ENCODE measurements at places on chromosomes 7 and 10.

GRCh38 chr7:2892549-2892948, 48.4 kb upstream of the GNA12 start:
- no peak for DNase-seq

- DNase-seq: no peak
Observed at GRCh38 chr7:148898845-148899484, 14.9 kb upstream of the EZH2 start.

DNA sequence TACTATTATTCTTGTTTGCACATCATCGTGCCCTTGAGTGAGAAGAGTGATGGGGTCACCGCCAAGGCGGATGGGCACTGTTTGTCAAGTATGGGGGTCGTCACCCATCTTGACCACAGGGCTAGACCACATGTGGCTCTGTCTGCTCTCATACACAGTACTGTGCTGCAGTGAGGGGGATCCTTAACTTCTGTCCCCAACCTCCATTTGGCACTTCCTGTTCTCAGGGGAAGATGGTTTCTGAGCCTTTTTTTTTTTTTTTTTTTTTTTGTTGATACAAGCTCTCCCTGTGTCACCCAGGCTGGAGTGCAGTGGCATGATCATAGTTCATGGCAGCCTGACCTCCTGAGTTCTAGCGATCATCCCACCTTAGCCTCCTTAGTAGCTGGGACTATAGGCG, 13.6 kb downstream of the WBP1L start:
- DNase-seq: no peak

DNA sequence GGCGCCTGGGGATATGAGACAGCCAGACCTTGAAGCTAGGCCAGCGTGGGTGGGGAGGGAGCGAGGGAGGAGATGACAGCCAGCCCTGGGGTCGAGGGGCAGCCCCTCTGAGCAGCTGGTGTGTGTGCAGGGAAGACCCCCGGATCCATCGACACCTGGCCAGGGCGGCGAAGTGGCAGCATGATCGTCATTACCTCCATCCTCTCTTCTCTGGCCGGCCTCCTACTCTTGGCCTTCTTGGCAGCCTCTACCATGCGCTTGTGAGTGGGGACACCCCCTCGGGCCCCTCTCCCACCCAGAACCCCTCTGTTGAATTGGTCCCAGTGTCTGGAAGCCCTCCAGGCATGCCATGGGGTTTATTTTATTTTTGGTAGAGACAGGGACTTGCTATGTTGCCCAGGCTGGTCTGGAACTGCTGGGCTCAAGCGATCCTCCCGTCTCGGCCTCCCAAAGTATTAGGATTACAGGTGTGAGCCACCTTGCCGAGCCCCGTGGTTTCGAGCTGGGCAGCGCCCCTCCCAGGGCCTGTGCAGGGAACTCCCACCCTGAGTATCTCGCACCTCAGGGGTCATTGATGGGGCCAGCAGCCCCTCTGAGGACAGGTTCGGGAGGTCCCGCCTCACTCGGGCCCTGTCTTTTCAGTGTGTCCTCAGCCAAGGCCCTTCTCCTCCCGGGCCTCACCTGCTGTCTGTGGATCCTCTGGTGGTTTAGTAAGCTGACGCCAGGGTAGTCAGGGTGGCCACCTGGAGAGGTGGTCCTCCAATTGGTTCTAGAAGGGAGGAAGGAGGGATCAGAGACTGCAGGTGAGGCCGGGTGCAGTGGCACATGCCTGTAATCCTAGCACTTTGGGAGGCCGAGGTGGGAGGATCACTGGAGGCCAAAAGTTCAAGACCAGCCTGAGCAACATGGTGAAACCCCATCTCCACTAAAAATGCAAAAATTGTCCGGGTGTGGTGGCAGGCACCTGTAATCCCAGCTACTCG, 3.8 kb downstream of the UPK3B start:
- DNase-seq: no peak

- no peak for DNase-seq
Observed at GRCh38 chr10:133364645-133365431, 7.0 kb upstream of the FUOM start.

DNA sequence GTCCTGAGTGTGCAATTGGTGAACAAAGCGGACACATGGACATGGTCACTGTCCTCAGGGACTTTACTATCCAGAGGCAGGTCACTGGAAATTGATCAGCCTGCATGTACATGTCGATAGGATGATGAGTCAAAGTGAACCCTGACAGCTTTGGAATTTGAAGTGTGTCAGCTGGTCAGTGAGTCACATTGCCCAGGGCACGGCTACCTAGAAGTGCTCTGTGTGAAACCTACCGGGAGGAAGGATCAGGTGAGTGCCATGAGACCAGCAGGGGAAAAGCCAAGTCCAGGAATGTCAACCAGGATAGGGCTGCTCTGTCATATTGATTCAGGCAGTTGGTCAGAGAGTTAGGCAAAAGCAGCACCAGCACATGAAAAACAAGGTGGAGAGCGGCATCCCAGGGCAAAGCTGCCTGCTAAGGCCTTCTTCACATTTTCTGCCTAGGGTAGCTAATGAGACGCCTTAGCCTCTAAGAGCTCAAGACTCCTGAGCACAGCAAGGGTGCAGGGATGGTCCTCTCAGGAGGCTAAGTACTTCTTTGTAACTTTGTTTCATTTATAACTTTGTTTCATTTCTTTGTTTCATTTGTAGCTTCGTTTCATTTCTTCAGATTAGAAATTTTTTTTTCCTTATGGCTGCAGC, 19.4 kb upstream of the PDCD4 start:
- no peak for DNase-seq

GRCh38 chr10:557792-558328, 131.6 kb downstream of the DIP2C start:
- peak; percentile 25 for DNase-seq

DNA sequence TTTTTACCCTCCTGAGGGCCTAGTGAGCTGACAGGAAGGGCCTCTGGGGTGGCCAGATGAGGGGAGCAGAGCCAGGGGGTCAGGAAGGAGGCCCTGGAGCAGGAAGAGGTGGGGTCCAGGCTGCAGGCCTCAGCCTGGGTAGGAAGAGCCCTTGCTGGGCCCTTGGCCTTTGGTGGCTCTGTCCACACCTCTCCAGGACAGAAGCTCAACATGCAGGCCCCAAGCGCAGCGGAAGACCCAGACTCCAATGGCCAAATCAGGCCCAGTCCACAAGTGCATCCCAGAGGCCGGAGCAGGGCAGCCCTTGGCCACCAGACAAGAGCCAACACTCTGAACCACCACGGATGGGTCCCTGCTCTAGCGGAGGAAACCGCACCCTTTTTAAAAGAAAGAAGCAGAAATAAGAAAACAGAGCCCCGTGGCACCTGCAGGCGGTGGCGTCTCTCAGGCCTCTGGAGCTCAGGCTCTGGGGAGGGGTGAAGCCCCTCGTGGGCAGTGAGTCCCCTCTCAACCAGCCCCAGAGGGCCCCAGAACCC, 52.8 kb downstream of the FOXL3 start:
- no peak for DNase-seq

DNA sequence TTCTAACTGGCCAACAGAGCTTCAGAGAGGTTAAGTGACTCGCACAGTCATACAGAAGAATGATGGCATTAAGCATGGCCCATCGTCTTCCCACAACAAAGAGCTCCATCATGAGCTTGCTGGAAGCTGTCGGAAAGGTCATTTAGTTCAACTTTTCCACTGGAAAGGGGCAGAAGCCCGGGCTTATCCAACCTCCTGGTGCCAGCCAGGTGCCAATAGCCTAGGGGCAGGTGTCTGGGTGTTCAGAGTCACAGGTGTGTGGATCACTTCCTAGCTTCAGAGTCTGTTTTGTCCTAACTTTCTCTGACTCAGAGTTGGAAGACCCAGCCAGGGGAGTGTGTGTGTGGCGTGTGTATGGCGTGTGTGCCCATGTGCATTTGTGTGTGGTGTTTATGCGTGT, 1.3 kb upstream of the TRPV6 start:
- DNase-seq: no peak

- no peak for DNase-seq
Observed at GRCh38 chr10:27391325-27391724, 112.8 kb upstream of the RAB18 start.

DNA sequence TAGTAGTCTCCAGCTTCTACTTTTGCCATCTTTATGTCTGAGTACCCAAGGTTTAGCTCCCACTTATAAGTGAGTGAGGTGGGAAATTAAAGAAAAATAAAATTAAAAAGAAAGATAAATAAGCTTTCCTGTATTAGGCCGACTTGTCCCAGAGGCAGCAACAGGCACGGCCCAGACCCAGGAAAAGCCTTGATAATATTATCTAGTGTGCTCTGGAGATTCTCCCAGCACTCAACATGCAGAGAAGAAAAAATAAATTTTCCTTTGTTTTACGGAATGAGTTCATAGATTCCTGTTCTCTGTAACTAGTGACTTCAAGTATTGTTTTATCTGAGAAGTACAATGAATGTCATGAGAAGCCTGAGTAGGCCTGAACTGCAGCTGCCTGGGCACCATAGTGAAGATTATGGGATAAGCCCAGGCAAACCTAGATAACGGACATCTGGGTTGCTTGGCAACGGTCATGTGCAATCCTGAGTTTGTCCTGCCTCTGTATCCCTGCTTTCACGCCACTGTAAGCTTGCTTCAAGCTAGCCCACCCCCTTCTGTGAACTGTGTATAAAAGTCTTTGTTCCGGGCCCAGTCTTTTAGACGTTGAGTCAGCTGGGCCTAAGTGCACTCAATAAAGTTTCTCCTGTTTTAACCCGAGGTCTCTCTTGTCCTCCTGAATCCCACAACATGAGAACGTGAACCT, 6.4 kb downstream of the ATE1 start:
- DNase-seq: no peak

- DNase-seq: no peak
Observed at GRCh38 chr7:19117091-19117869, at the start of gene TWIST1. Gene TWIST1, minus strand, starts transcription at chr7:19117636. Its CDS starts 315 bp downstream, at chr7:19117321.

DNA sequence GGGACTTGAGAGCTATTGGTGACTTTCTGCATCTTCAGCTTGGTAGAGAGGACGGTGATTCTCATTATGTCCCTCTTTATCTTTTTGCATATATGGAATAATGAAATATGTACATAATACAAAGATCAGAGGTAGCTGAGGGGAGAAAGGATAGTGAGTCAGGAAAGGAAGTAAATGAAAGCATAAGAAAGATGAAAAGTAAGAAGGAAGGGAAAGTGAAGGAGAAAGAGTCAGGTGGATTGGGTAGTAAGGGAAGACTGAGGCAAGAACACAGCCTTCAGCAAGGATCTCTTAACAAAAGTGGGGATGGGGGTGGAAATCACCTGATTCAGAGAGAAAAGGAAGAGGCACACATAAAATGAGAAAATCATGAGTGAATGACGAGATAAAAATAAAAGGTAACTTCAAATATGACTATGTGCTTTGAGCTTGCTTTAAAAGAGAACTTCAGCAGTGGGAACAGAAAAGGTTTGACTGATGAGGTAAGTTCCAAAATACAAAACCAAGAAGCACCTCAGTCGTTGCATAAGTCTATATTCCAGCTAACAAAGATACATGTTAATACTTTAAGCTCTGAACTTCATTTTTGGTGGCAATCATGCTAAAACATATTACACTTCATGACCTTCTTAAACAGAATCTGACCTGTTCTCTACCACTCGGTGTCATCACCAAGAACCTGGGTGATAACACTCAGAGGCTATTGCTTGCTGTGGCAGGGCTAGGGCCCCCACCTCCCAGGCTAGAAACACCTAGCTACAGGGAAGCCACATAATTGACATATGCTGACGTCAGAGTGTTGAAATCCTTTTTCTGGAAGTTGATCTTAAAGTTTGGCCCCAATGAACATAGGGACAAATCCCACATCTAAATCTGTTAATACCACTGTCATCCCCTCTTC, 32.9 kb downstream of the NRCAM start:
- no peak for DNase-seq

GRCh38 chr10:117457071-117457810, 82.0 kb upstream of the PDZD8 start:
- no peak for DNase-seq

DNA sequence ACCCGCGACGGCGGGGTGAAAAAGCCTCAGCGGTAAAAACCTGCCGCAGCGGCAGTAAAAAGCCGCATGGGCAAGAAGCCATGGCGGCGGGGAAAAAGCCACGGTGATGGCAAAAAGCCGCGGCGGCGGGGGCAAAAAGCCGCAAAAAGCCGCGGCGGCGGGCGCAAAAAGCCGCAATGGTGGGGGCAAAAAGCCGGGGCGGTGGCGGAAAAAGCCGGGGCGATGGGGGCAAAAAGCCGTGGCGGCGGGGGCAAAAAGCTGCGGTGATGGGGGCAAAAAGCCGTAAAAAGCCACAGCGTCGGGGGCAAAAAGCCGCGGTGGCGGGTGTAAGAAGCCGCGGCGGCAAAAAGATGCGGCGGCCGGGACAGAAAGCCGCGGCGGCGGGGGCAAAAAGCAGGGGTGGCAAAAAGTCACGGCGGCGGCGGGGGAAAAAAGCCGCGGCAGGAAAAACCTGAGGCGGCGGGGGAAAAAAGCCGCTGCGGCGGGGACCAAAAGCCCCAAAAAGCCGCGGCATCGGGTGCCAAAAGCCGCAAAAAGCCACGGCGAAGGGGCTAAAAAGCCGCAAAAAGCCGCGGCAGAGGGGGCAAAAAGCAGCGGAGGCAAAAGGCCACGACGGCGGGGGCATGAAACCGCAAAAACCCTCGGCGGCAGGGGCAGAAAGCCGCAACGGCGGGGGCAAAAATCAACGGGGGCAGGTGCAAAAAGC, 488.5 kb downstream of the ZNF33B start:
- no peak for DNase-seq

GRCh38 chr7:35524112-35524804, 170.7 kb downstream of the HERPUD2 start:
- no peak for DNase-seq

DNA sequence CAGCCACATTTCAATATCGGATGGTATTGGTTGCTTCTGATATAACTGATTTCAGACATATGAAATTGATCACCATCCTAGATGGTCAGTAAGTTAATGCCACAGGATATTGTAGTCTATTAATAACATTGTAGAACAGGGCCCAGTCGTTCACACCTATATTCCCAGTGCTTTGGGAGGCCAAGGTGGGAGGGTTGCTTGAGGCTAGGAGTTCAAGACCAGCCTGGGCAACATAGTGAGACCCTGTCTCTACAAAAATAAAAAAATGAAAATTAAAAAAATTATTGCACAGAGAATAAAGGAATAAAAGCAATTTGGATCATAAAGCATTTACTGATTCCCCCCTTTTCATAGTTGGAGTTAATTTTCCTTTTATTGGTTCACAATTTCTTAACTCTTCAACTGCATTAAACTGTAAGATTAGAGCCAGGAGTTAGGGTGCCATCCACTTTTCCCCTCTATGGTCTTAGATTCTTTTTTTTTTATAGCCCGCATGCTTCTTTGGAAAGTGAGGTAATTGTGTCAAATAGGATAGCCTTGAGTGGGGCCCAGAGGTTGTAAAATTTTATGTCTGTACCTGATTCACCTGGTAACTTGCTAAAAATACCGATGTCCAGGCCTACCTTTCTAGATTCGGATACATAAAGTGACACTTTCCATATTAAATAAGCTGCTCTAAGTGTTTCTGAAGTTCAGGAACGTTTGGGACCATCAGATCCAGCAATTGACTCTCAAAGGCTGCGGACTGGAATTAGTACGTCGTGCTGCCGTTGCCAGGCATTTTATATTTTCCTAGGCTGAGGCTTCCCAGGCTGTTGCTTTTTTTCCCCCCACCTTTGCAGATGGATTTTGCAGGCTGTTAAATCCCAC, 24.7 kb downstream of the ADK start:
- DNase-seq: no peak

GRCh38 chr10:111338805-111339204, 262.0 kb downstream of the ADRA2A start:
- DNase-seq: no peak

Measured in central memory CD4-positive, alpha-beta T cell (primary cell).